SK-MEL-5 (cell line): ENCODE measurements at places on chromosomes 12 and 14. TPM values are rescaled to one million over a fixed set of nuclear protein-coding genes. Genes with fewer than 3 reads are reported as not detected.

- no peak for DNase-seq
Observed at GRCh38 chr12:3550839-3551238, 59.8 kb downstream of the PRMT8 start.

DNA sequence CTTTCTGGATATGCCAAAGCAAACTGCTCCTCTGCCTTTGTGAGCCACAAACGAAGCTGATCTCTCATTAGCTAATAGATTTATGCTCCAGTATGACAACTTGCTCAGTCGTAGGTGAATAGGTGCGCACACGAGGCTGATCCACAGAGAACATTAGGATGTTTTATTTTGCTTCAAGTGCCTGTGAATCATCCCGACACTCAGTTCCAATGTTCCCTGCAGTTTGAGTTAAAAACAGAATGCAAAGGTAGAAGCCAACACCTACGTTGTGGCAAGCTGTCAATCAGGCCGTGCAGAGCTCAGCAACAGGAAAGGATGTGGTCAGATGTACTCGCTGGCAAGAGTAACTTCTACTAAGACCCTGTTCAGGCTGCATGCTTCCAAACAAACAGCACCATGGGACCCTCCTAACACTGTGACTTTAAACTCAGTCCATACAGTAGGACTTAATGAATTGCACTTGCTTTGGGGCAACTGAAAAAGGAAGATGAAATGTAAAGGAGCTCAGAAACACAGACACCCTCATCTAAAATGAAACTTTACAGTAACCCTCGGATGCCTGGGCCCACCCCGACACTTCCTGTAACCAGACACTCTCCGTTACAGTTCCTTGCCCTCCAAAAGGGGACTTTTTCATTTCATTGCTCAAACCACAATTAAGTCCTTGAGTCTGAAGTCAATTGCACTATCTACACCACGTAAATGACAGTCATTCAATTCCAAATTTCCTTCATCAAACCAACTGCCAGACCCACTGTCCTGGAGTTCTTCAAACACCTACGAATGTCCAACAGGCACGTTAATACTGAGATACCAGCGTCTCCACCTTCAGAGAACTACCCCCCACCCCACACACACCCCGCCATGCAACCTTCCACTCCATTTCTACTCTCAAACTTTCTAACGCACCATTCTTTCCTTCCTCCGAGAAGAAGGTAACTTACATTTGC, 1.6 kb downstream of the CCDC88C start:
- DNase-seq, result no peak

GRCh38 chr14:97723351-97723750, 926.2 kb downstream of the VRK1 start:
- no peak for DNase-seq

DNA sequence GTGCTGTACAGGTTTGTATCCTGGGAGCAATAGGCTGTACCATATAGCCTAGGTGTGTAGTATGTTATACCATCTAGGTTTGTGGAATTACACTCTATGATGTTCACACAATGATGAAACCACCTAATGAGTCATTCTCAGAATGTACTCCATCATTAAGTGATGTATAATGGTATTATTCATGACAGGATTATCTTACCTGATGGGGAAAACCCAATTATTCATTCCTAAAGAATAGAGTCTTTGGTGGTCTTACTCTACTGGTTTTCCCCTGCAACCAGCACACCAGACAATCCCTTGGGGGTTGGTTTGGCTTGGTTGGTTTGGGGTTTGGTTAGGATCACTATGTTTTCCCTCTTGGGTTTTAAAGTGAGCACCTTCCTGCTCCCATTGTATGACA, 12.6 kb upstream of the OR10P1 start:
- DNase-seq, result no peak

DNA sequence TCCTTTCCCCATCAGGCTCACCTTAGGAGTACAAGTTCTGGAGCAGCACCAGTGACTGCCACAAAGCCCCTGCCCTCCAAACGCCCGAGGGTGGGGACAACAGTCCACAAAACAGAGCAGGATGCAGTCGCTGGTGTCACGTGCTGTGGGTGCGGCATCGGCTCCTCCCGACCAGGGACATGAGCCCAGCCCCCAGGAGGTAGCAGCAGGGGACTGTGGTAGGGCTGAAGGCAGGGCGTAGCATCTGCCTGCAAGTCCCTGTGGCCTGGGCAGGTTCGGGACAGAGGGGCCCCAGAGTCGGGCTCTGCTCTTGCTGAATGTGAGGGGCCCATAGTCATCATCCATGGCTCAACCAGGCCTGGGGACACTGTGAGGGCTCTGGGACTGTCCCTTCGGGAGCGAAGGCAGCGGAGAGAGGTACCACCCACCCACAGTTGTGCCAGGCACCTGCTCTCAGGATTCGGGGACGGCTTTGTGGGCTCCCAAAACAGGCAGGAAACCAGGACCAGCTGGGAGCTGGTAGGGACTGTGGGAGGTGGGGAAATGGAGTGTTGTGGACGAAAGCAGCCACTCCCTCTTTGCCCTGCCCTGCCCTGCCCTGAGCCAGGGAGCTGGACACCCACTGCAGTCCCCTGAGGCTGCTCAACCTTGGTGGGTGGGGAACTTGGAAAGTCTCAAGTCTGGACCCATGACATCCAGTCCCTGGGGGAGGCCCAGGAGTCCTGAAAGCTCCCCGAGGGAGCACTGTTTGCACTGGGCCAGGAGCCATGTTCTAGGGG, 30.7 kb downstream of the FBRSL1 start:
- no peak for DNase-seq

DNA sequence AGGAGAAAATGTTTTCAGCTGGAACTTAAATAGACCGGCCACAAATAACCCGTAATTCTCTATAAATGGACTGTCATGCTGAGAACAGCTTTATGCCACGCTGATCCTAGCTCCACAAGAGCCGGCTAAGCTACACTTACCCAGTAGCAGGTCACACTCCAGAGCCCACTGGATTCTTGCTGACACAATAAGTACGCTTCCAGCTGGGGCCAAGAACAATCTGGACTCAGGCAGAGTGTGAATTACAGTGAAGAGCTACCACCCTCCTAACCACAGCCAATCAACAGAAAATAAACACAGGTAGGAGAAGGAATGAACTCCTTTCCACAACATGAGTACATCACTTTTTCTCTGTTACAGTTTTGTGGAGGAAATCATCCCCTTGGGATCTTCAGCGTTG, 531.3 kb downstream of the GALC start:
- DNase-seq, result no peak

The CLEC1B gene
- total RNA-seq, result not detected in 2 replicates

GRCh38 chr12:31928246-31929026, 30.8 kb upstream of the RESF1 start:
- DNase-seq, result no peak

DNA sequence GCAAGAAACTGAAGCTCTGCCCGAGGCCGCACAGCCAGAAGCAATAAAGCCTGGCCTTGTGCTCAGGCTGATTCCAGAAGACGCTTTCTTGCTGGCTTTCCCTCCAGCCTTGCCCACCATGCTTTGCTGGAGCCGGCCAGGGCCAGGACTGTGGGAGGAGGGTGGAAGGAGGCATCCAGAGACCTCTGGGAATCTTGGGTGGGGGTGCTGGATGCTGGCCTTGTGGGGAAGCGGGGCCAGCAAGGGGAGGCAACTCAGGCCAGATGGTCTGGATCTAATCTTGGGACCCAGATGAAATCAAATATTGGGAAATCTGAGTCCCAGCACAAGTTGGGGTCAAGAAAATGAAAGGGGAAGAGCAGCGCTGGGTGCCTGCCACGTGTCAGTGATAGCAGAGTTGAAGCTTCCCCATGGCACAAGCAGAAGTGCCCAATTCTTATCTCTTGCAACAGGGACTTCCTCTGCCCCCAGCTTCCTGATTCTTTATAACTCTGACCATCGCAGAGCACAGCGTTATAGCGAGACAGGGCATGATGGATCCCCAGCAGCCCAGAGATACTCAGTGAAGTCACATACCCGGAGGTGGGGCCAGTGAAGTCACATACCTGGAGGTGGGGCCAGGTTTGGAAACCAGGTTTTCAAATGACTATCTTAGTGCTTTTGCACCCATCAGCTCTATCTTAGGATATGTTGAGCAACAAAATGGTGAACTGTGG, 6.4 kb upstream of the RABGGTA start:
- no peak for DNase-seq

GRCh38 chr14:73209953-73210352, 27.4 kb upstream of the PAPLN start:
- DNase-seq, result no peak

The PCED1B gene
- 0.48 and 0.87 TPM in 2 replicates for total RNA-seq

The SSTR1 gene
- total RNA-seq, result not detected in 2 replicates

GRCh38 chr12:111732786-111733185, 33.9 kb upstream of the ALDH2 start:
- no peak for DNase-seq

DNA sequence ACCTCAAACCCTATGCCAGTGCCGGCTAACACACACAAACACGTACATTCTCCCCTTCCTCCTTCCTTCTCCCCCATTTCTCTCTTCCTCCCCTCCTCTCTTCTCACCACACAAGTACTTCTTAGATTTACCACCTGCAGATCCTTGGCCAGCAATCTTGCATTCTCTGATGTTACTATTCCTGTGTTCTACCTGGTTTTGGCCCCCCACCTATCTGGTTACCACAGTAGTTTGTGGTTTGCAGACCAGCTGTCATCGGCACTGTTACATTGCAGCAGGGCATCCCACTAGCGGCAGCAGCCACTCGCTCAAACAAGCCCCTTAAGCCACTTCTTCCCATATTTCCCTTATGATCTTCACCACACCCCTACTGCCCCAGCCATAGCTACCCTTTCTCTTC, 3.9 kb downstream of the ABHD4 start:
- no peak for DNase-seq

- no peak for DNase-seq
Observed at GRCh38 chr14:77009014-77009413, 19.5 kb downstream of the IRF2BPL start.

The BIN2 gene
- 0.08 TPM in 1 of 2 replicates, not detected in the other for total RNA-seq

- no peak for DNase-seq
Observed at GRCh38 chr14:71244341-71244740, 337.1 kb downstream of the PCNX1 start.

DNA sequence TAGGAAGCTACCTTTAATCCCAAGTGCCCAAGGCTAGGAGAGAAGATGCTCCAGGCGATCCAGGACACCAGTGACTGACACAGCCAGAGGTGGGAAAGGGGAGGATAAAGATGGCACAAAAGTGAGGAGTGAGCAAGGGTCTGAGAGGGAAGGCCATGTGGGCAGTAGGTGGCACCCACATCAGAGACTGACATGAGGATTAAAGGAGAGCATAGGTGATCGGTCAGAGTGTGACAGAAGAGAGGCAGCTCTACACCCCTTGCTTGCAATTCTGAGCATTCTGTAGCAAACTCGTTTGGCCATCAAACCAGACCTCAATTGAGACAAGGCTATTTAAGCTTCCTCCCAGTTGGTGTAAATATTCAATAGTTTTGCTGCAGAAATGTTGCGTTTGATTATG, 724 bp upstream of the CD27 start:
- no peak for DNase-seq

The PLCZ1 gene
- not detected in 2 replicates for total RNA-seq

GRCh38 chr12:6620137-6620884, 13.1 kb upstream of the CHD4 start:
- no peak for DNase-seq

The HSPA2 gene
- 20.8 and 21.1 TPM in 2 replicates for total RNA-seq

- DNase-seq, result no peak
Observed at GRCh38 chr12:88585077-88585476, 4.8 kb upstream of the KITLG start.

- no peak for DNase-seq
Observed at GRCh38 chr14:102565331-102565887, 27.0 kb upstream of the RCOR1 start.

DNA sequence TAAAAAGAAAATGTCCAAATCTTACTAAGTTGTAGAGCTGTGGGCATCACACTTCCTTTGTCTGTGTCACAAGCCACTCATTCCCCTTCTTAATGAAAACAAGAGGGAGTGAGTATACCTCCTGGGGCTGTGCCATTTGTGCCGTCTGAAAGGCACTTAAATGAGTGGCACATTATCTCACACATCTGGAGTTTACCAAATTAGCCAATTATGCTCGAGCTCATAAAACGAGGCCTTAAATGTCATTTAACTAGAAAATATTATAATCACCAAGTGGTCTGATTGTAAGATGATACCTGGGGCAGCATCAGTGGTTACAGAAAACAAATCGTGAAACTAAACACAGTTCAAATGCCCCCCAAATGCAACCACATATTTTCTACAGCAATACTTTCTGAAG, 146.1 kb downstream of the PAX9 start:
- no peak for DNase-seq

DNA sequence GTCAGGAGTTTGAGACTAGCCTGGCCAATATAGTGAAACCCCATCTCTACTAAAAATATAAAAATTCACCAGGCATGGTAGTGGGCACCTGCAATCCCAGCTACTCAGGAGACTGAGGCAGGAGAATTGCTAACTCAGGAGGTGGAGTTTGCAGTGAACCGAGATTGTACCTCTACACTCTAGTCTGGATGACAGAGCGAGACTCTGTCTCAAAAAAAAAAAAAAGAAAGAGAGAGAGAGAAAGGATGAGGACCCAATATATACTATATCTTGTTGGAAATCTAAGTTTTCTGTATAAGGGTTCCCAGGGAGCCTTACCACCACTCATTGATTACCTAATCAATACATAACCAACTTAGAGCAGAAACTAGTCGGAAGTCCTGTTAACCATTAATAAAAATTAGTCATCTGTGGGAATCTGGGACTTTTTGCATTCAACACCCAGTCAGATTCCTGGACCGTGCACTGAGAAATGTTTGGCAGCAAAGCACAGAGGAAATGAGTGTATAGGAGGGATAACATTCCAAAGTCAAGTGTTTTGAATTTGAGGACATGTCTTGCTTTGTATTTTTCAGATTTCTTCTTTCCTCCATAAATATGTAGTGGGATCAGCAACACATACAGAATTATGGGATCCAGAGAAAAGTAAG, 44.8 kb upstream of the NR2C1 start:
- no peak for DNase-seq

DNA sequence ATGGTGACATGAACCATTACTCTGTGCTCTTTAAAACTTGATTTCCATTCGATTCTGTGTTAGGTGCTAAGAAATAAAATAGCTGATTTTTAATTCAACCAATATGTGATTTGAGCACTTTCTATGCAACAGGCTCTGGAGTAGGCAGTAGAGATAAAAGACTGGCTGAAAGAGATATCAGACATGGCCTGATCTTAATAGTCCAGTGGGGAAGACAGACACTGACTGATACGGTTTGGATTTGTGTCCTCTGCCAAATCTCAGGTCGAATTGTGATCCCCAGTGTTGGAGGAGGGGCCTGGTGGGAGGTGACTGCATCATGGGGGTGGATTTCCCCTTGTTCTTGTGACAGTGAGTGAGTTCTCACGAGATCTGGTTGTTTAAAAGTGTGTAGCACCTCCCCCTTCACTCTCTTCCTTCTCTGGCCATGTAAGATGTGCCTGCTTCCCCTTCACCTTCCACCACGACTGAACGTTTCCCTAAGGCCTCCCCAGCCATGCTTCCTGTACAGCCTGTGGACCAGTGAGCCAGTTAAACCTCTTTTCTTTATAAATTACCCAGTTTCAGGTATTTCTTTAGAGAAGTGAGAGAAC, 128.6 kb downstream of the PPM1H start:
- DNase-seq, result no peak
